ENCODE measurements at places on chromosomes 16 and 17.
A peak's percentile ranks its signal among the peaks of the same experiment; 100 is the strongest.

GRCh38 chr17:48725004-48725287, 2.0 kb downstream of the PRAC2 start:
- DNase-seq = no peak

- DNase-seq = no peak
These were observed 33.0 kb upstream of the PRKCB start for GRCh38 chr16:23802776-23803175.

- no peak for DNase-seq
These were observed 87.6 kb downstream of the XYLT1 start for GRCh38 chr16:17382949-17383863.

DNA sequence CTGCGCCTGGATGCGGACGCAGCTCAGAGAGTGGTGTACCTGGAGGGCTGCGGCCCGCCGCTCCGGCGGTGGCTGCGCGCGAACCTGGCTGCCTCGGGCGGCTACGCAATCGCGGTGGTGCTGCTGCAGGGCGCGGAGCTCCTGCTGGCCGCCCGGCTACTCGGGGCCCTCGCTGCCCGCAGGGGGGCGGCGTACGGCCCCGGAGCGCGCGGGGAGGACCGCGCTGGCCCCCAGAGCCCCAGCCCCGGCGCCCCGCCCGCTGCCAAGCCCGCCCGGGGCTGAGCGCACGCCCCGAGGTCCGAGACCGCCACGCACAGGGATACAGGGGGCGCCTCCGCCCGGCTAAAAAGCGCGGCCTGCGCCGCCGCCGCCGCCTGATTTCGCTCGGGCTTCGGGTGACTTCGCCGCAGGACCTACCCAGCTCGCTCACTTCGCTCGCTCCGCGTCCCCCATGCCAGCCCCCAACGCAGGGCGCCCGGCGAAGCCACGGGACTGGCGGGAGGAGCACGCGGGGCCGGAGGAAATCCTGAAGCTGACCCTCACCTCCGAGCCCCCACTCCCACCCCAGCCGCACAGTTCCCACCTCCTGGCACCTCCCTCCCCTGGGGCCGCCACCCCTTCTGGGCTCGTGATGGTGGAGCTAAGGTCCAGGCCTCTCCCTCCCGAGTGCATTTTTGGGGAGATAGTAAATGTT, 8.2 kb downstream of the PDE6G start:
- no peak for DNase-seq

- DNase-seq = no peak
These were observed 39.7 kb downstream of the NUP93 start for GRCh38 chr16:56769677-56770076.

- peak; percentile 58 for DNase-seq
These were observed 542 bp downstream of the CBX4 start for GRCh38 chr17:79838522-79839274.

- DNase-seq = no peak
These were observed 8.7 kb downstream of the ZDHHC7 start for GRCh38 chr16:85002608-85003007.

GRCh38 chr17:33667671-33668070, 374.6 kb upstream of the ASIC2 start:
- no peak for DNase-seq

DNA sequence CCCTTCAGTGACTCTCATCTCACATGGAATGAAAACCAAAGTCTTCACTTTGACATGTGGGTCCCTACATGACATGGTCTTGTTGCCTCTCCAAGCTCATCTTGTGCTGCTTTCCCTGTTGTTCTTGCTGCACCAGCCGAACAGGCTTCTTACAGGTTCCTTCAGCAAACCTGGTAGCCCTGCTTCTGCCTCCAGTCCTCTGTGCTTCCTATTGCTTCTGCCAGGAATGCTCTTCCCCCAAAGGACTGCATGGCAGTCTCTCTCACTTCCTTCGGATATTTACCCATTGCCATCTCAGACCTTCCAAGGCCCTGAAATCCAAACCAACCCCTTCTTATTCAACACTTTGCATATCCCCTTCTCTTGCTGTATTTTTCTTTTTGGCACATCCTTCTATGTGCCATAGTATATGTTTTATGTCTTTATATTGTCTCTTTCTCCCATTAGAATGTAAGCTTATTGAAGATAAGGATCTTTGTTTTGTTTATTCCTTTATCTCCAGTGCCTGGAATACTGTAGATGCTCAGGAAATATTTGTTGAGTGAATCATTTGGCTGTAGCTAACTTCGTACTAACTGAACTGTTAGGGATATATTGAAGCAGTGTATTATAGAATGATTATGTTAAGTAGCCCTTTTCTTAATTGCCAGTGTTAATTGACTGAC, 57.9 kb upstream of the SLC12A3 start:
- peak; percentile 80 for DNase-seq

- peak; percentile 57 for DNase-seq
These were observed 14.7 kb downstream of the CDH13 start for GRCh38 chr16:82641336-82641984.

DNA sequence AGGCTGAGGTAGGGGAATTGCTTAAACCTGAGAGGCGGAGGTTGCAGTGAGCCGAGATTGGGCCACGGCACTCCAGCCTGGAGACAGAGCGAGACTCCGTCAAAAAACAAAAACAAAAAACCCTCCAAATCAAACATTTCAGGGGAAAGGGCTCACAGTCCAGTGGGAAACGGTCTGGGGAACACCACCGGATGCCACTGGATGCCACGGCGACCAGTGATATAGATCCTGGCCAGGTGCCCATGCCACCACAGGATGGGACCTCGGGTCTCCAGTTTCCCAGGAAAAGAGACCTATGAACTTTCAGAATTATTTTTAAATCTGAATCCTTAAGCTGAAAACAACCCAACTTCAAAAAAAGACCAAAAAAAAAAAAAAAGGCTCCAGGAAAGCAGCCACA, 12.3 kb downstream of the CEP131 start:
- DNase-seq = no peak

- no peak for DNase-seq
These were observed 78.6 kb downstream of the SDR42E1 start for GRCh38 chr16:81932668-81933067.

GRCh38 chr17:27546624-27547300, 84.2 kb upstream of the LGALS9 start:
- peak; percentile 48 for DNase-seq

DNA sequence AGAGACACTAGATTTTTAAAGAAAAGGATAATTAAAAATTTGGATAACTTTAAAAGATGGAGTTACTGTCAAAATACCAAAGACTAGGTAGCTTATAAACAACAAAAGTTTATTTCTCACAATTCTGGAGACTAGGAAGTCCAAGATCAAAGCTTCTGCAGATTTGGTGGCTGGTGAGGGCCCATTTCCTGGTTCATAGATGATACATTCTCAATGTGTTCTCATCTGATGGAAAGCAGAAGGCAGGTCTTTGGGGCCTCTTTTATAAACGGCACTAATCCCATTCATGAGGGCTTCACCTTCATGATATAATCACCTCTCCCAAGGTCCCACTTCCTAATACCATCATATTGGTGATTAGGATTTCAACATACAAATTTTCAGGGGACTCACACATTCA, 33.7 kb downstream of the NLK start:
- DNase-seq = no peak

DNA sequence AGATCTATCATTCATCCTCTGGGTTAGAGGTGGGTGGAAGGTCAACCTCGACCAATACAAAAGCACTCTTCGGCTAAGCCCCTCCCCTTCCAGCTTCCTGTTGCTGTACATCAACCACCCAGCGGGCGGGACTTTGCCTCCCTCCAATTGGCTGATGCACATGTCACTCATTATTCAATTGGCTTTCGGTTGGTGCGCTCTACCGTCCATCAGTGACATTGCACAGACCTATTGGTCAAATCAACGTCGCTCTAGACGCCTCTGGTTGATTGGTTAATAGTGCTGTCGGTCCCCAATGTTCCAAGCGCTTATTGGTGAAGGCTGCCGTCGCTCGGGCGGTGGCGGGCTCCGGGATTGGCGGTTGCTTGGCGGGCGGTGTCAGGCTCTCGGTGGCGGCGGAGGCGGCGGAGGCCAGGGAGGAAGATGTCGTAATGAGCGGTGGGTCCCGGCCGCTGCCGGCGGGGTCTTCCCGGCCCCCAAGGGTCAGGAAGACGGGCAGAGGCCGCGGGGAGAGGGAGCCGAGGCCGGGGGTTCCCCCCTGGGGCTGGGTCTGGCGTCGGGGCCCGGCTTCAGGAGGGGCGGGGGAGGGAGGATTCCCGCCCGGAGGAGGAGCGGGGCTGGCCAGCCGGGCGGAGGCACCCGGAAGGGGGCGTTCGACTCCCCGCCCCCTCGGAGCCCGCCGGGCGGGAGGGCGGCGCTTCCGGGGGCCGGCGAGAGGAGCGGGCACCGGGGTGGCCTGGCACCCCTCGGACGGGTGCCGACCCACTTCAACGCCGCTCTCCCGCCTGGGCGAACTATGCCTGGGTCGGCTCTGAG, at the start of gene SP2:
TSS of gene SP2 (plus strand) at position 381 of the 816 bp plus-strand sequence. CDS start at position 432, 51 bp downstream.
- DNase-seq = peak; percentile 100

GRCh38 chr16:58034774-58035173, 9.2 kb downstream of the MMP15 start:
- DNase-seq = no peak

DNA sequence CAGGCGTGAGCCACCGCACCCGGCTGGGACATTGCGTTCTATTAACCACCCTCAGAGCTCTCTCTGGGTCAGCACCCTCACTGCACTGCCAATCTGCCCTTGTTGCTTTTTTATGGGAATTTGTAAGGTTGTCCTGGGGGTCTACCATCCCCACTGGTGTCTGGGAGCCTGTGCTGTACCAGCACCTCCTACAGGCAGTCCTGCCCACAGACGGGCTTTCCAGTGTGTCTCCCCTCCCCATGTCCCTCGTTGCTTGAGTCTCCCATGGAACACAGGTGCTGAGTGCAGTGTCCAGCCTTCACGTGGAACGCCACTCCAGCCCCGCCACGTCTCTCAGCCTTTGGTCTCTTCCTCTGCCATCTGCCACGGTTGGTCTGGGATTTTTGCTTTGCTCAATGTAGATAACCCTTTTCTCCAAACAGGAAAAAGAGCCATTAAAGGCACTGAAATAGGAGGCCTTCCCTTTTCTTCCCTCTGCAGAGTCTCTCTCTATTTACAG, 68.0 kb upstream of the CBX4 start:
- DNase-seq = no peak

GRCh38 chr16:12061336-12062055, 85.0 kb downstream of the SNX29 start:
- DNase-seq = peak; percentile 36

- DNase-seq = no peak
These were observed 10.7 kb downstream of the PRR29 start for GRCh38 chr17:64008830-64009229.

GRCh38 chr17:45889579-45889978, 4.8 kb upstream of the MAPT start:
- DNase-seq = no peak

- DNase-seq = no peak
These were observed 14.5 kb downstream of the CD300LB start for GRCh38 chr17:74516561-74517328.

DNA sequence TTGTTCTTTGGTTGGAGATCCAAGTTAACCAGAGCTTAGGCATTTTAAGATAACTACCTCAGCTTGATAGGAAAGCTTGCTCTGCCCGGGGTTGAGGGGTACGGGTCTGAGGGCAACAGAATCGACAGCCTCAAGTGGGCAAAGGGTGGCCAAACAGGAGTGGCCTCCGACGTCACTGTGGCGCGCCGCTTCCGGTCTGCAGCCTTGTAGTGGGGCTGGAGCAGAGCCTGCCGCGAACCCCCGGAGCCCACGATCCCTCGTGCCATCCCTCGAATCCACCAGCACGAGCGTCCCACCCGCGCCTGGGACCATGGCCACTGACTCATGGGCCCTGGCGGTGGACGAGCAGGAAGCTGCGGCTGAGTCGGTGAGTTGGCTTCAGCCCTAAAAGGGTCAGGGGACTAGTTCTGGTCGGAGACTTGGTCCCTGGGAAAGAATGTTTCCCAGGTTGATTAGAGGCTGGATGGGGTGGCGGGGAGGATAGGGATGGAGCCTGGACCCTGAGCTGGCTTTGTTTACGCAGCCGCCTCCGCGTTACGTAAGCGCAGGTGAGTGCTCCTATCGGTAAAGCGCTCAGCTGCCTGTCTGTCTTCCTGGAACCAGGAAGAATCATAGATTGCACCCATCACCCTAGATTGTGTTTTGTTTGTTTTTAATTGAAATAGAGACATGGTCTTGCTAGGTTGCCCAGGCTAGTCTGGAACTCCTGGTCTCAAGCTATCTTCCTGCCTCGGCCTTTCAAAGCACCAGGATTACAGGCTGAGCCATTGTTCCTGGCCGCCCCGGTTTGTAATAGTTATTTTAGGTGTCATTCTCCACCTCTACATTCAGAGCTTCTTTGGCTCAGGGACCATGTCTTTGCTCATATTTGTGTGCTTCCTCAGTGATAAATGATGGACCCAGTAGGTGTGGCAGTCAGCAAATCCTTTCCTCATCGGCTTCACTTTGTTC, at the start of gene DDX19B:
TSS of gene DDX19B (plus strand) at position 199 of the 951 bp plus-strand sequence. CDS start at position 311, 112 bp downstream.
- peak; percentile 75 for DNase-seq

DNA sequence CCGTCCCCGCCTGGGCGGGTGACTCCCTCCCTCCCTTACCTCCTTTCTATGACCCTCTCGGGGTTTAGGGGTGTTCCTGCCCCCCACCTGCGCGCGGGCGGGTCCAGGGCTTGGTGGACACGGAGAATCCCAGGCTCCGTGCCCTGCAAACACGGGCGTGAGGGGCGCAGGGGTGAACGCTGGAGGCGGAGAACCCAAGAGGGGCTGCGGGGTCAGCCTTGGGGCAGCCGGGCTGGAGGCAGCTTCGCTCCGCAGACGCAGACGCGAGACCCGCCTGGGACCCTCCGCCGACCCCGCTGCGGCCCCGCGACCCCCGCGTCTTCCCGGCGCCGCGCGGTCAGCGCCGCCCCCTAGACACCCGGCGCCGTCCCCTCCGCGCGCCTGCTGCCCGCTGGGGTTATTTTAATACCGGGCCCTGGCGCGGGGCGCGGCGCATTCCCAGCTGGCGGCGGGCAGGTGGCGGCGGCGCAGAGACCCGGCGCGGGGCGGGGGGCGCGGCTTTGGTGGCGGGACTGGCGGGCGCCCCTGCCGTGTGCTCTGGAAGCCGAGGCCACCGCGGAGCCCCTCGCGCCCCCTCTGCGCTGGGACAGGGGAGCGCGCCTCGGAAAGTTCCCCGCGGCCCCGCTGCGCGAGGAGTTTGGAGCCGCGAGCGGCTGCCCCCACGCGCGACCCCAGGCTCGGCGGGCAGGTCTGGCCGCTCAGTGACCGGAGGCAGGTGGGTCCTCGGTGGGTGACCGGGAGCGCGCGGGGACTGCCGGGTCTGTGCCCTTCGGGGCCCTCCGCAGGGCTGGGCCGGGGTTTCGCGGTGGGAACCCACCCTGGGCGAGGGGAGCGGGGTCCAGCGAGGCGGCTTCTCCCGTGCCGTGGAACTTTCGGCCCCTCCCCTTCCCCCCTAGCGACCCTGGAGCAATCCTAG, at the start of gene UTS2R:
TSS of gene UTS2R (plus strand) at position 433 of the 916 bp plus-strand sequence. CDS start 2,560 bp downstream, outside the sequence.
- no peak for DNase-seq
